ENCODE measurements at places on chromosomes 4 and X.

- DNase-seq: no peak
Observed at GRCh38 chr4:138646383-138646782, 369.2 kb upstream of the NOCT start.

GRCh38 chrX:1162119-1162916 is 50.1 kb downstream of the CRLF2 start:
- no peak for DNase-seq

DNA sequence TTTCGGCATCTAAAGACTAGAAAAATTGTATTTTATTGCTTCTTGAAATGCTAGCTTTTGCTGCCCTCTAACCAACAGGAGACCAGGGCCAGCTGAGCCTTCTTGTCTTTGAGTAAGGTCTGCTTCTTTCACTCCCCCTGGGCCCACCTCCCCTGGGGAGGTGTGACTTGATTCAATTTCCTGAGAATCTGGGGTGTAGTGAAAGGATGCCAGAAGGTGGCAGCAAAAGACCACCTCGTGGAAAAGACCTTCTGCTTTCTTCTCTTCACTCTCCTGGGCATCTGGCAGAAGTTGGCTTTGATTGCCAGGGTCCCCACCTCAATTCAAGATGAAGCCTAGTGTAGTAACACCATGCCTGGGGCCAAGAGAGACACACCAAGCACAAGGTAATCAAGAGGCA is 96.5 kb upstream of the MAOA start:
- DNase-seq: peak; percentile 1

- peak; percentile 0 for DNase-seq
Observed at GRCh38 chrX:27276751-27277150, 186.4 kb downstream of the PPP4R3C start.

- DNase-seq: peak; percentile 9
Observed at GRCh38 chr4:84258905-84259830, 239.9 kb downstream of the NKX6-1 start.

- no peak for DNase-seq
Observed at GRCh38 chrX:99857455-99857854, 552.6 kb downstream of the PCDH19 start.

DNA sequence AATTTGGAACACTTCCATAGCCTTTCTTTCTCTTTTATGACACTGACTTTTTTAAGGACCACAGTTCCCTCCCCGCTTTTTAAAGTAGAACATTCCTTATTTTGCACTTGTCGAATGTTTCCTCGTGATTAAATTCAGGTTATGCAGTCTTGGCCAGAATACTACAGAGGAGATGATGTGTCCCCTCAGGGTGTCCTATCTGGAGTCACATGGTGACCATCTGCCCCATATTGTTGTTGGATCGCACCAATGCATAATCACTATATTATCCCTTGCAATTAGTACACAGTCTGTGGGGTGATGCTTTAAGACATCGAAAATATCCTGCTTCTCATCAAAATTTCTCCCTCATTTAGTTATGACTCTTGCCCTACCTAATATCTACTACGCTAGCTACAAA is 27.4 kb downstream of the WDFY3 start:
- DNase-seq: no peak

DNA sequence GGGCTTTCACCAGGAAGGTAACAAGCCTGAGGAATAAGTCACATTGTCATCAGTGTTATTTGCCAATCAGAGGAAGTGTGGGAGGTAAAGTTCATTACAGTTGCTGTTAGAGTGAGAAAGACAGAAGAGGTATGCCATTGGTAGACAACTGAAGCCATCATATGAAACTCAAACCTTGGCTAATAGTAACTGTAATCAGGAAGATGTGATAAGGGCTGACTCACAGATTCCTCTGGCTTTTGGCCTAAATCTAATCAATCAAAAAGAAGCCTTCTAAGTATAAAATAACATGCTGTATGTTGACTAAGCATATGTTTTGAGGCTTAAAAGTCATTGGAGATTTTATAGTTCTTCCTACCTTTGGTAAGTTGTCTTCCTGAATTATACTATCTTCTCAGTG is 242.8 kb downstream of the PCDH7 start:
- DNase-seq: peak; percentile 53

DNA sequence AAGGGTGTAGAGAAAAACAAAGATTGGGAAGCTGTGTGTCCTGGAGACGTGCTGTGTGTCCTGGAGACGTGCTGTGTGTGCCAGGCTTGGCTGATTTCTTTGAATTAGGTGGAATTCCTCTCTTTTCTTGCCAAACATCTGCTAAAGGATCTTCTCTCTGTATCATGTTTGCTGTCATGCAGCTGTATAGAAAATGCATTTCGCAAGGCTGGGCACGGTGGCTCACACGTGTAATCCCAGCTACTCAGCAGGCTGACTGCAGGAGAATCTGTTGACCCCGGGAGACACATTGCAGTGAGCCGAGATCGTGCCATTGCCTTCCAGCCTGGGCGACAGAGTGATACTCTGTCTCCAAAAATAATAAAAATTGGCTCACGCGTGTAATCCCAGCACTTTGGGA is 187.0 kb downstream of the CRLF2 start:
- DNase-seq: no peak

GRCh38 chr4:146333187-146333894 is 119.0 kb downstream of the REELD1 start:
- DNase-seq: peak; percentile 90

- peak; percentile 94 for DNase-seq
Observed at GRCh38 chrX:9566150-9566621, 101.3 kb downstream of the TBL1X start.

DNA sequence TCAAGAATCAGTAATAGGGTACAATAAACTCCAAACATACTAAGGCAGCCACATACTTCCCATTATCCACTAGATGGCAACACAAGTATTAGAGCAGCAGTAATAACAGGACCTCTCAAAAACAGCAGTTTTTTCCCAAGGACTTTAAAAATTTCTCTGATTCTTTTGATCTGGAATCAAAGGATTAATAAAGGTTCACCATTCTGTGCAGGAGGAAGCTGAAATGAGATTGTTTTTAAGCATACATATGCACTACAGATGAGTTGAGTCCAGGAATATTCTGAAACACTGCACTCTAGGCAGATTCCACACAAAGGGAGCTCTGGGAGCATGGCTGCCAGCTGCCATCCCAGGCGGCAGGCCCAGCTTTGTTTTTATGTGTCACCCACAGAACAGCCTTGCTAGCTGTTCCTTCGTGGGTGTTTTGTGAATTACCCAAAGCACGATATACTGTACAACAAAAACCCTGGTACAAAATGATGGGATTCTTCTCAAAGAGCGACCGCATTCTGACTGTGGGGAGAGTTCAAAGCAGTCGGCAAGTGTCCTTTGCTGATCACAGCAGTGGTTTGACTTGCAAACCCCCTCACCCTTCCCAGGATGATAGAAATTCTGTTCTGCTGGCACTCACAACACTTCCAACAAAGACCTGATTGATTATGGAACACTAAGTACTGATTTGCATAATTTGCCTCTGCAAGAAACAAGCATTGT is 61.0 kb downstream of the STX18 start:
- DNase-seq: no peak

- peak; percentile 59 for DNase-seq
Observed at GRCh38 chr4:27908356-27908755, 1047.7 kb downstream of the STIM2 start.

- no peak for DNase-seq
Observed at GRCh38 chr4:184269879-184270430, 52.3 kb upstream of the ENPP6 start.
